ENCODE measurements at places on chromosomes 7 and 10.

- no peak for DNase-seq
Measured at GRCh38 chr7:80318081-80318480, 183.4 kb downstream of the GNAI1 start.

- DNase-seq, result no peak
Measured at GRCh38 chr7:90568213-90568612, 27.9 kb upstream of the CDK14 start.

GRCh38 chr10:57925045-57925444 lies 342.6 kb downstream of the IPMK start:
- DNase-seq, result no peak

DNA sequence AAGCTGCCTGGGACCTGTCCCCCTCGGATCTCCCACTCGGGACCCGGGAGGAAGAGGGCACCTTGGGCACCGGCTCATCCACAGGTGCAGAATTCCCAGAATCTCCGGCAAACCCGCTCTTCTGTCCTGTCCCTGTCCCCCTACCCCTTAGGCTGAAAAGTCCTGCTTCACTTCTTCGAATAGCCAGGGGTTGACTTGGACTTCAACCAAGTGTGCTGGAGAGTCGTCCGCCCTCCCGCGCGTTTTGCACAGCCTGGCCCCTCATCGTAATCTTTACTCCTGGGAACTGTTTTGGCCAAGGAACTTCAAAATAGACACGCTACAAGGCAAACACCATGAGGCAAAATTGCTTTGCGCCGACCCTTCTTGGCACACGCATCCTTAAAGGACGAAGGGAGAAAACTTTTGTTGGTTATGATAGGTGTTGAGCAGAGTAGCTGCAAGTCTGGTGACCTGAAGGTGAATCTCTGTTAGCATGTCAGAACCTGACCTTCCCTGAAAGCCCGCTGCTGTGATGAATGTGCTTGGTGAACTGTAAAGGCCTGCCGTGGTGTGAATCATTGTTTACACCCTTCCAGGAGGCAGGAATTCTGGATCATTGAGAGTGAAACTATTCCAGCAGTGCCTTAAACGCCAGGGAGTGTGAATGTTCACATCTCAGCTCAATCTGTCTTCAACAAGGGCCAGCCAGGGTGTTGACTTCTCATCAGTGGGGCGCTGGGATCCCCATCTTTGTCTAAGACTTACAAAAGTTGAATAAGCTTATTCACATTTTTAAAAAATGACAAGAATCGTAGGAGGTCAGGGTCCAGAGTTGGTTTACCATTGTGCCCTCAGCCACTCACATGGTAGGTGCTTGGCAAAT lies 589 bp upstream of the RAPGEF5 start:
- DNase-seq, result no peak

All from right forelimb (tissue), 1 donor.